ENCODE measurements at places on chromosomes 3 and 15. TPM values are rescaled to one million over a fixed set of nuclear protein-coding genes. Genes with fewer than 3 reads are reported as not detected.

Gene ZNF385D
- 1.8 TPM for total RNA-seq

DNA sequence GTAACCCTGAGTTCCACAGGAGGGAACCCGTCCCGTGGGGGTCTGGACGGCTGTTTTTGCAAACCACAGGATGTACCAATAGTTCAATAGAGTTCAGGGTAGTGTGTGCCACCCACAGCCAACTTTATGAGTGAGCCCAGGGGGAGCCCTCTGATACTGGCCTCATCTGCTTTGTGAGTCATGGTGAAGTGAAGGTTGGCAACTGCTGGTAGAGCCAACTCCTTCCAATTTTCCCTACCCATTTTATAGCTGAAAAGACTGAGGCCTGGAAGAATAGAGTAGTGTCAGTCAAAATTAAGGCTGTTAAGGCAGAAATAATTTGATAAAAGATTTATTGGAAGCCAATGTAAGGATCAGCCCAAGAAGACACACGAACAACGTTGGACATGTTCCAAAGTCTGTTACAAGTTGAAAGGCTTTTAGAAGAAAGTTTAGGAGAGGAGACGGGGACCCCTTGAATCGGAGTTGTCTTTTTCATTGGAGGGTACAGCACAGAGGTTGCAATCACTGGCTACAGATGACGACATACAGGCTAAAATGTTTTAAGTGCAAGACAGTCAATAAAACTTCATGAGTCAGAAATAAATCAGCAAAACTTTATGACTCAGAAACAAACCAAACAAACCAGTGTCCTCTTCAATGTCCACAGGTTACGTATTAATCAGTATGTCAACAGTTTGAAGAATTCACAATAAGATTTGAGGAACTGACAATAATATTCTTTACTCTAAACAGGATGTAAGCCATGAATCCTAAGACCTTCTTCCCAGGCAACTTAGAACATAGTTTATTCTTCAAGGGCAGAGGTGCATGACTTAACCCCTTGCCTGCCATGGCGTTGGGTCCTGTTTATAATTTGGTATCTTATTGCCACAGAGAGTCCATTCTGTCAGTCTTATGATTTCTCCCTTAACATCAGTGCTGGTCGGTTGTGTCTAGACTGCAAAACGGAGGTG lies 62.9 kb upstream of the NR2E3 start:
- DNase-seq: peak; percentile 77

DNA sequence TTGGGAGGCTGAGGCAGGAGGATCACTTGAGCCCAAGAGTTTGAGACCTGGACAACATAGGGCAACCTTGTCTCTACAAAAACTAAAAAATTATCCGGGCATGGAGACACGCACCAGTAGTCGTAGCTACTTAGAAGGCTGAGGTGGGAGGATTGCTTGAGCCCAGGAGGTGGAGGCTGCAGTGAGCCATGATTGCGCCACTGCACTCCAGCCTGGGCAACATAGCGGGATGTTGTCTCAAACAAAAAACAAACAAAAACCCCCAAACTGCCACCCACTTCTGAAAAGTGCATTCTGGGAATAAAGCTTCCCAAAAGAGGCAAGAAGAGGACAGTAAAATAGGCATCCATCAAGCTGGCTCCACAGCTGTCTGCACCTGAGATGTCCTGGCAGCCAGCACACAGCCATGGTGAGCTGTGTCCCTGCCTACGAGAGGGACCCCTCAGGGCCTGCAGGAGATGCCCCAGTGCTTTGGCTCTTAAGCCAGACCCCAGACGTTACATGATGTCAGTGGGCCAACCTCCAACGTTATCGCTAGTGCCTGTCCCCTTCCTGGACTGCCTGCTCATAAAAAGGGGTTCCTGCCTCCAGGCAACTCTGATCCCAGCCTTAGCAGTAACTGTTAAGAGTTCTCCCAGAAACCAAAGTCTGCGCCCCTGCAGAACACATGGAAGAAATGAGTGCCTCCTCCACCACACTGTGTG lies 101.1 kb downstream of the LRIG1 start:
- DNase-seq: no peak

DNA sequence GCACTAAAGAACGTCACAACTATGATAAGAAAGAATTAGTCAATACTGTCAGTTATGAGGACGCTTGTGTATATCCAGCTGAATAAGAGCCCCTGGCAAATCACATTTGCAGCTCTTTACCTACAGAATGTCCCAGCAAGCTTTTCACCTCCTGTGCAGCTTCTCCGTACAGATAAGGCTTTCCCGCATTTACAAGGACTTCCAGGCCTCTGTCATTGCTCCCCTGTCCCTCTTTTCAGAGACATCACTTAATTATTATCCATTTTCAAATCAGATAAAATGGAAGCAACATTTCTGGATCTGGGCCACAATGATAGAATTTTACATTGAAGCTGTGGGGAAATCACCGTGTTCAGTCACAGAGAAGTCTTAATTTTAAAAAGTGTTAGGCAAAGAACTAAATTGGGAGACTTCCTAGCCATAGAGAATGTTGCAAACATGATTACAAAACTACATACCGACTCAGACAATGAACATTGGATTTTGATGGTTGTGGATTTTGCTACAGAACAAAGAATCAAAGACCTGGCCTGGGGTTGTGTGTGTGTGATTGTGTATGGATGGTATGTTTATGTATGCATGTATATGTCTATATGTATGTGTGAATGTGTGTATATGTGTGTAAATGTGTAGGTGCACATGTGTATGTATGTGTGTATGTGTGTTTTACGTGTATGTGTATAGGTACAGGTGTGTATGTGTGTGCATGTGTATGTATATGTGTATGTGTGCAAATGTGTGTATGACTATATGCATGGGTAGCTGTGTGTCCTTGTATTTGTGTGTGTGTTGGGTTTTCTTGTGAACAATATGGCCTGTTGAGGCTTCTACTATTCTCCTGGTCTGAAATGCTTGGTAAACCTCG lies 41.5 kb downstream of the MGLL start:
- no peak for DNase-seq

- DNase-seq: no peak
These were observed 258.9 kb upstream of the THBS1 start for GRCh38 chr15:39321977-39322376.

- no peak for DNase-seq
These were observed 296 bp downstream of the TPRA1 start for GRCh38 chr3:127590282-127590592.

DNA sequence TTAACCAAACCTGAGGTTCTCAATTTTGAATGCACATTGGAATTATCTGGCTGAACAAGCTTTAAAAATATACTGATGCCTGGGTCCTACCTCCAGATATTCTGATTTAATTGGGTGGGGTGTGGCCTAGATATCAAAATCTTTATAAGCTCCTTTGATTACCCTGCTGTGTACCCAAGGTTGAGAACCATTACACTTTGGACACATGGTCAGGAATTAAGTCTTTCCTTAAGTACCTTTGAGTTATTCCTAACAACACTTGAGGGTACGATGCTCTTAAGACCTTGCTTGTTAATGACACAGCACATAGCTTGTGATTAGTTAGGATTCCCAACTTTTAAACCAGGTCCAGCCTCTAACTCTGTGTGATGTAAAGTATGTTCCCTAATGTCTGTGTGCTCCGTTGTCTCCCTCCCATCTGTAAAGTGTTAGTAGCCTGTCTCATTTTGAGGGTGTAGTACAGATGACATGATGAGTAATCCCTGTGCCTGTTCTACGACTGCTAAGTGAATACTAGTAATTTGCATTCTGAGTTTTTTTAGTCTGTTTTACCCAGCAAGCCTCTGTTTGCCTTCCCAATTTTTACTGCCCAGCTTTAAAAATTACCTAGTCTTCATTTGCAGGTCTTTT lies 154.9 kb downstream of the KLHL25 start:
- peak; percentile 60 for DNase-seq
